ENCODE measurements at places on chromosomes 11 and 22.
A peak's percentile ranks its signal among the peaks of the same experiment; 100 is the strongest.

- no peak for DNase-seq
Measured at GRCh38 chr11:44638032-44638431, 72.6 kb downstream of the CD82 start.

GRCh38 chr11:63985812-63986155 lies 454 bp upstream of the OTUB1 start:
- DNase-seq, result no peak

DNA sequence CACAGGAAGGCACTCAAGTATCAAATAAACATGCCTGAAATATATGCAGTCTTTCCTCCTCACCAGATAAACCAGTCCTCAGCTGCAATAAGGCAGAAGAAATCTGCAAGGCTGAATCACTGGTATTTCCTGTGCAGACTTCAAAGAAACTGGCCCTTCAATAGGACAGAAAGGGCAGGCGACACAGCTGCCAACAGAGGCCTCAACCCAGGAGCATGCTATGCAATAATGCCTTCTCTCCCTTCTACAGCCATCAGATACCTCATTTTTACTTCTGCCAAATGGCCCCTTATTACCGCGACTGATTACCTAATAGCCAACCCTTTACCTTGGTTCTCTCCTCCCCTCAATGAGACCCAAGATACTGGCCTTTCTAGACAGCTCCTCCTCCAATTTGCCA lies 8.0 kb downstream of the NUMA1 start:
- no peak for DNase-seq

DNA sequence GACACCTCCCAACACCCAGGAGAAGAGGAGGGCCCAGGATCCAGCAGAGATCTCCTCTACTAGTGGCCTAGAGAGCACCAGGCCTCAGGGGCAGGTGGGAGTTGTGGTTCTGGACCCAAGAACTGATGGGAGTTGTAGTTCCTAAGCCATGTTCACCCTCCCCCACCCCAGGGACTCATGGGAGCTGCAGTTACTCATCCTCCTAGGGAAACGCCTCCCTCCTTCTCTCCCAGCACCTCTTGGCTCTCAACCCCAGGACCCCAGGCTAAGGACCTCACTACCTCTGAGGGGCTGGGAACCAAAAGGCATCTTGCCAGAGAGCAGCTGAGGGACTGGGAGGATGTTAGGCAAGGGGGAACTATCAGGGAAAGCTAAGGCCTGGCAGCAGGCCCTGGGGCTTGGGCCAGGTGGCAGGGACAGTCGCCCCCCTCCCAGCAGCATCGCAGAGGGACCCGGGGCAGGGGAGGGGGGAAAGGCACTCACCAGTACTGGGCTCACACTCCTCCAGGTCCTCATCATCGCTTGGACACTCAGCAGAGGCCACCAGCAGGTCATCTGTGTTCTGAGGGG lies 28.9 kb downstream of the SLC22A12 start:
- DNase-seq, result no peak

DNA sequence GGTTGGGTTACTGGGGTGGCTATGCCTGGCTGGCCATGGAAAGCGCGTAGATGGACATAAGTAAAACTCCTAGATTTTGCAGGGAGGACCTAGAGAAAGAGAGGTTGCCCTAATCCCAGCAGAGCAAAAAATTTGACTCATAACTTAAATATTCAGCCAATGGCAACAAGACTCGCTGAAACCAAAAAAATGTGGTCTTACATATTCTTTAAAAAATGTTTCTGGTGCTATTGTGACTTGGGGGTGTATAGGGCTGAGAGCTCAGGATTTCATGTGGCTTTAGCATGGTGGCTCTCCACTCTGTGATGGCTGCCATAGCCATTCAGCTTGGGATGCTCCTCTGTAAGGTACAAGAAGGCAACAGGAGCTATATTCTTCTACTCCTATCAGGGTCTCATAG lies 27.2 kb upstream of the PDGFD start:
- no peak for DNase-seq

GRCh38 chr11:130715877-130716220 lies 200.4 kb downstream of the SNX19 start:
- no peak for DNase-seq

DNA sequence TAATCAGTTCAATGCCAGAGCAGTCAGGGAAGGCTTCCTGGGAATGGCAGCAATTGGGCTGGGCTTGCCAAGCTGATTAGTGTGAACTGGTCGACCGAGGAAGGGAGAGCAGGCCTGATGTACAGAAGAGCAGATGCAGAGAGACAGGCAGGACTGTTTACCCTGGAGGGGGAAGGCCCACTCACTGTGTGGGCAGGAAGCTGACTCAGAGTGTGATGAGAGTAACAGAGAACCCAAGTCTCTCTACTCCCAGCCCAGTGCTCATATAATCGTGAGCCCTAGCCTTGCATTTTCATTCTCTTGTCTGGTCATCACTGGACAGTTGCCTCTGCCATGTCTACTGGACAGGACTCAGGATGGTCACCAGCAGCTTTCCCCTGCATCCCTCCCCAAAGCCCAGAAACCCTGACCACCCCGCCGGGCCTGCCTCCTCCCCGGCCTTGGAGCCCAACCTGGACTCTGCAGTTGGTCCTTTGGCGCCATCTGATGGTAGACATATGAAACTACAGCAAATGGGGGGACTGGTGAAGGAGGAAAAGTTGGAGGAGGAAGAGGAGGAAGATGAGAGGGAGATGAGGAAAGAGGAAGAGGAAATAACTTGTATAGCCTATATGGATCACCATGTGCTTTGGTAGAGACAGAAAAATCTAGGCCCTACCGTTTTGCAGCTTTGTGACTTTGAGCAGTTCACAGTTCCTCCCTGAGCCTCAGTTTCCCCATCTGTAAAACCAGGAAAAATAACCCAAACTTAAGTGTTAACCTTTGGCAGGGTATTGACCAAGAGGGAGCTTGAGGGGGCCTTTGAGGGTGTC lies 43.4 kb upstream of the PRDM11 start:
- peak; percentile 65 for DNase-seq

GRCh38 chr11:128777369-128778011 lies 83.6 kb downstream of the FLI1 start:
- DNase-seq, result no peak

- DNase-seq, result no peak
Measured at GRCh38 chr11:1116666-1117390, 40.9 kb upstream of the MUC5AC start.

DNA sequence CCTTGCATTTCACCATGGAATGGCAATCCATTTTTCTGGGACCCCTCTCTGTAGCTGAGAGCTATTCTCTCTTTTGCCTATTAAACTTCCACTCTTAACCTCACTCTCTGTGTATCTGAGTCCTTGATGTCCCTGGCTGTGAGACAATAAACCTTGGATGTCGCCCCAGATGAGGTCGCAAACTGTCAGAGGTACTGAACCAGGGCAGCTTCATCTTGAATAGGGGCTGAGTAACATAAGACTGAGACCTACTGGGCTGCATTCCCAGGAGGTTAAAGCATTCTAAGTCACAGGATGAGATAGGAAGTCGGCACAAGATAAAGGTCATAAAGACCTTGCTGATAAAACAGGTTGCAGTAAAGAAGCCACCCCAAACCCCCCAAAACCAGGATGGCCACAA lies 68.0 kb downstream of the RSF1 start:
- DNase-seq, result no peak

DNA sequence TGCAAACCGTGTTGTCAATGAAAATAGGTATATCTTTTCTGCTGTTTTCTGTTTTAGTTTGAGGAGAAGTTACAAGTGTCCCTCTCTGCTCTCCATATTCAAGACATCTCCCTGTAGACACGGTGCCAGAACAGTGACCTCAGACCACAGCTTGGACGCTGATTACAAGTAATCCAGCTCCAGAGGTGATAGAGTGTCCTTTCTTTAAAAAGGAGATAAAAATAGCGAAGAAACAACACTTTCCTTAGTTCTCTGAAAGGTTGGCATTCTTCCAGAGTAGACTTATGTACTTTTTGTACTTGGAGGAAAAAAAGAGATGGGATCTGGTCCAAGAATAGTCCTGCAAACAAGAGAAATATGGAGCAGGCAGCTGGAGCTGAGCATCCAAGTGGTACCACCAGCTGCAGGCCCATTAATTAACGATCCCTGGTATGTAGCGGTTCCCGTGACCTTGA lies 43.0 kb upstream of the WT1 start:
- DNase-seq, result no peak

GRCh38 chr11:73859671-73860070 lies 17.0 kb downstream of the COA4 start:
- DNase-seq, result no peak

GRCh38 chr22:39241794-39242594 lies 2.8 kb downstream of the PDGFB start:
- peak; percentile 40 for DNase-seq

GRCh38 chr11:46835897-46836296 lies 10.2 kb downstream of the CKAP5 start:
- DNase-seq, result no peak
